Activated T-helper 2 cell treated with anti-CD3 and anti-CD28 coated beads, Interferon-gamma antibody, Interleukin-2, Interleukin-4, amounts not matched to agents 10 μg/mL and 5 μg/mL and 100 μg/mL, durations not matched to agents 14 hours and 24 hours and 36 hours (primary cell): ENCODE measurements at places on chromosomes 1 and 21.

GRCh38 chr1:183019860-183020259 is 3.4 kb upstream of the LAMC1 start:
- DNase-seq: no peak
- H3K4me1 ChIP-seq: peaks cover 11% of the 10 kb centered on the region
- no peak overlapping the region for H3K27ac ChIP-seq
- no peak overlapping the region for H3K4me3 ChIP-seq

- H3K36me3 ChIP-seq: no peaks in the 10 kb centered on the region
- peaks cover 7% of the 10 kb centered on the region for H3K27me3 ChIP-seq
- peak overlapping the region; percentile 77 for H3K4me3 ChIP-seq
- H3K4me1 ChIP-seq: peaks cover 45% of the 10 kb centered on the region
Measured at GRCh38 chr1:148363439-148363810, 119.7 kb downstream of the PPIAL4G start.

DNA sequence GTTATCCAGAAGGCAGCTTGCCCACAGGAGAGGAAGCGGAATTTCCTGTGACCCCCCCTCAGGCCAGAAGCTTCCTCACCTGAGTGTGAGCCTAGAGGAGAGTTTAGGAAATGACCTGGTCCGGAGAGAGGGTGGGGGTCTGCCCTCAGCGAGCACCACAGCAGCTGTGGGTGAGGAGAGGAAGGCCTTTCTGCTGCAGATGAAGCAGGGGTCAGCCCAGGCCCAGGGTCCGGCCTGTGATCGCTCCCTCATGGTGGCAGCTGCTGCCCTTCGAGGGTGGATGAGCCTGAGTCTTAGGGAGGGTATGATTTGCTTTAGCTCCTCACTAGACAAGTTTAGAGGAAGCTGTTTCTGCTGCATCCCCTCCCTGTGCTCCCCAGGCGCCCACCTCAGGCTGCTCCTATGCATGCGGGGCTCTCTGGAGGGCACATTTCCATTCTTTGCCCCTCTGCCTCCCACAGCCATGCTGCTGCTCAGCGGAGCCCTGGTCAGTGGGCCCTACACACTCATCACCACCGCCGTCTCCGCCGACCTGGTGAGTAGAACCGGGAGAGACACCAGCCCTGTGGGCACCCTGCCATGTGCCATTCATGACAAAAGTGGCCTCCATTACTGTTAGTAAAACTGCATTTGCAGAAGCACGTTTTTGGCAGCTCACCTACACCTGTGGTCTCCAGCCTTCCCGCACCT is 53.0 kb downstream of the SLC37A1 start:
- DNase-seq: no peak
- peaks cover 7% of the 10 kb centered on the region for H3K36me3 ChIP-seq
- H3K4me3 ChIP-seq: no peak overlapping the region

- H3K4me3 ChIP-seq: no peak overlapping the region
- no peak overlapping the region for H3K27ac ChIP-seq
- no peaks in the 10 kb centered on the region for H3K4me1 ChIP-seq
- H3K36me3 ChIP-seq: no peaks in the 10 kb centered on the region
- no peak for DNase-seq
- H3K27me3 ChIP-seq: peaks cover 29% of the 10 kb centered on the region
Measured at GRCh38 chr1:200079232-200079940, 51.9 kb downstream of the NR5A2 start.

- H3K27me3 ChIP-seq: peaks cover 10% of the 10 kb centered on the region
- no peak overlapping the region for H3K27ac ChIP-seq
- no peak overlapping the region for H3K4me3 ChIP-seq
- H3K4me1 ChIP-seq: no peaks in the 10 kb centered on the region
- no peaks in the 10 kb centered on the region for H3K36me3 ChIP-seq
Measured at GRCh38 chr1:152328801-152329391, 3.9 kb upstream of the FLG start.

GRCh38 chr21:33578959-33579542 is 9.4 kb downstream of the DONSON start:
- DNase-seq: no peak
- peaks cover 7% of the 10 kb centered on the region for H3K4me1 ChIP-seq
- H3K27me3 ChIP-seq: no peaks in the 10 kb centered on the region
- H3K36me3 ChIP-seq: peaks cover 52% of the 10 kb centered on the region
- H3K27ac ChIP-seq: peak overlapping the region; percentile 55

- no peak overlapping the region for H3K4me3 ChIP-seq
- peaks cover 8% of the 10 kb centered on the region for H3K4me1 ChIP-seq
- peaks cover 20% of the 10 kb centered on the region for H3K27me3 ChIP-seq
- no peak overlapping the region for H3K27ac ChIP-seq
- DNase-seq: no peak
- H3K36me3 ChIP-seq: no peaks in the 10 kb centered on the region
Measured at GRCh38 chr21:25862596-25862995, 127.8 kb downstream of the GABPA start.

DNA sequence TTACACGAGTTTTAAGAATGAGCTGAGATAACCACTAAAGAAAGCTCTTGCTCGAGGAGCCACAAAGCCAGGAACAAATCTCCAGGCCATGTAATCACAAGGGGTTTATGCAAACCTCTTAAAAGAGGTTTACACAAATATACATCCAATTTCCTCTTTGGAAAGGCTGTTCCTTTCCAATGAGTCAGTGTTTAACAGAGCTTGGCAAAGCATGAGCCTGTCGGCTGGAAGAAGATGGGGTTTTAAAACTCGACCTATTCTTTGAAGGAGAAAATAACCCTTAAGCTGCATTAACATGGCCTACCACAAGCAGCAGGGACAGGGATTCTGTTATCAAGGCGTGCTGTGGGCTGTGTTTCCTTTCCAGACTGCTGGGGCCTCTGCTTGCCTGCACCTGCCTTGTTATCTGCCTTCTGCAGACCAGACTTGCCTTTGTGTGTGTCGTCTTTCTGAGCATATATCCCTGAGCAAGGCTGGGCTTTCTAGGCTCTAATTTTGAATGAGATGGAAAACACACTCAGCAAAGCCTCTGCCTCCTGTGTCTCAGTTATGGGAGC is 40.6 kb upstream of the CYP2J2 start:
- no peak overlapping the region for H3K27ac ChIP-seq
- H3K27me3 ChIP-seq: peaks cover 12% of the 10 kb centered on the region
- H3K36me3 ChIP-seq: no peaks in the 10 kb centered on the region
- no peaks in the 10 kb centered on the region for H3K4me1 ChIP-seq
- no peak overlapping the region for H3K4me3 ChIP-seq

- H3K4me3 ChIP-seq: peak overlapping the region; percentile 83
- H3K27me3 ChIP-seq: peaks cover 60% of the 10 kb centered on the region
- peaks cover 28% of the 10 kb centered on the region for H3K36me3 ChIP-seq
Measured at GRCh38 chr21:26842974-26843932, 2.0 kb downstream of the ADAMTS1 start.

DNA sequence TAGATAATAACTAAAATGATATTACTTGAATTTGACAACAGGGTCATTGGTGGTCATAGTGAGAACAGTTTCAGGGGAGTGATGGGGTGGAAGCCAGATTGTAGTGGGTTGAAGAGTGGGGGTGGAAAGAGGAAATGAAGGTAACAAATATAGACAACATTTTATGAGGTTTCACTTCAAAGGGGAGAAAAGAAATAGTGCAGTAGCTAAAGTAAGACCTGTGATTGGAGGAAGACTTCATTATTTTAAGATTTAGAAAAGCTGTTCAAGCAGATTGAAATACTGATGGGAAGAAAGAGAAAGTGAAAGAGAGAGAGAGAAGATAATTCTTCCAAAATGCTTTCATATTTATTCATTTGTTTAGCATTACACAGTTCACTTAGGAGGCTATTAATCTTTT is 52.0 kb upstream of the KCNA3 start:
- H3K36me3 ChIP-seq: no peaks in the 10 kb centered on the region
- H3K4me3 ChIP-seq: peak overlapping the region; percentile 38

DNA sequence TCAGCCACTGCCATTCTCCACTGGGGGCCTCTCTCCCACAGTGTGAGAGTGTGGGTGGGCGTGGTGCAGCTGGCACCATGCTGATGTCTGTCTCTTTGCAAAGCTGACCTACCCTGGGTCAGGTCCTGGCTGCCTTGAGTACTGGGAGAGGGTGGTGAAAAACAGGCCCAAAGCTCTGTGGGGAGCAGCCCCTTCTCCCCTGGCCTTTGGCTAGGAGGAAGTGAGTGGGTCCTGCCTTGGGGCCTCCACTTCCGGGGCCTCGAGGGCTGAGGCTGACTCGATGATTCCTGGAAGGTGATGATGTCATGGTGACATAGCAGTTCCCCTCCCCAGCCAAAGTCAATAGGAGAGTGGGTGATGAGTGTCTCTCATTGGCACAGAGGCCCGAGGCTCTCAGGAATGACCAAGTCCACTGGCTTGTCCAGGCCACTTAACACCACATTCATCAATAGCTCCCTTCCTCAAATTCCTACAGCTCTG is 53.0 kb downstream of the IER5 start:
- H3K27me3 ChIP-seq: peaks cover 4% of the 10 kb centered on the region
- peak; percentile 45 for DNase-seq
- no peaks in the 10 kb centered on the region for H3K36me3 ChIP-seq
- H3K27ac ChIP-seq: peak overlapping the region; percentile 88
- peaks cover 66% of the 10 kb centered on the region for H3K4me1 ChIP-seq

- no peak for DNase-seq
- H3K4me1 ChIP-seq: no peaks in the 10 kb centered on the region
- H3K27me3 ChIP-seq: peaks cover 16% of the 10 kb centered on the region
- H3K4me3 ChIP-seq: no peak overlapping the region
Measured at GRCh38 chr1:33634806-33635205, 162.4 kb downstream of the ZSCAN20 start.

GRCh38 chr1:71345491-71345890 is 264.7 kb upstream of the ZRANB2 start:
- no peak overlapping the region for H3K4me3 ChIP-seq
- no peaks in the 10 kb centered on the region for H3K4me1 ChIP-seq
- no peaks in the 10 kb centered on the region for H3K27me3 ChIP-seq

- peaks cover 3% of the 10 kb centered on the region for H3K36me3 ChIP-seq
- H3K4me3 ChIP-seq: no peak overlapping the region
- no peak for DNase-seq
- H3K27me3 ChIP-seq: peaks cover 4% of the 10 kb centered on the region
- peaks cover 10% of the 10 kb centered on the region for H3K4me1 ChIP-seq
- no peak overlapping the region for H3K27ac ChIP-seq
Measured at GRCh38 chr21:45259206-45259840, 28.4 kb downstream of the POFUT2 start.

GRCh38 chr1:154627257-154628120 is 19.5 kb upstream of the ADAR start:
- H3K36me3 ChIP-seq: peaks cover 44% of the 10 kb centered on the region
- H3K4me1 ChIP-seq: peaks cover 37% of the 10 kb centered on the region
- peaks cover 17% of the 10 kb centered on the region for H3K27me3 ChIP-seq
- peak overlapping the region; percentile 98 for H3K27ac ChIP-seq
- peak overlapping the region; percentile 99 for H3K4me3 ChIP-seq

DNA sequence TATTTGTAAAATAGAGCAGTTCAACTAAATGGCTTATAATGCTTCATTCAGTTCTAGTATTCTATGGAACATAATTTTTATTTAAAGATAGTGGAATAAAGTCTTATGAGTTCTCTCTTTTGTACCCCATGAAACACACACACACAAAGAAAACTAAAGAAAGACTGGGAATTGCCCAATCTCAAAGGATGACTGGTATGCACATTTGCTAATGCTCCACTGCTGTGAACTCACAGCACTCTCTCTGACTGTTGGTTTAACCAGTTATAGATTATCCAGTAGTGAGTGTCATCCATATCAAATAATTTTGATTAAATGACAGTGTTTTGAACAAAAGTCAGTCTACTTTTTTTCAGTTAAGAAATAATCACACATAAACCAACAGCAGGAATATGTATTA is 1082.4 kb upstream of the B3GALT2 start:
- no peaks in the 10 kb centered on the region for H3K4me1 ChIP-seq
- H3K27ac ChIP-seq: no peak overlapping the region
- H3K36me3 ChIP-seq: no peaks in the 10 kb centered on the region
- H3K4me3 ChIP-seq: no peak overlapping the region
- no peaks in the 10 kb centered on the region for H3K27me3 ChIP-seq

DNA sequence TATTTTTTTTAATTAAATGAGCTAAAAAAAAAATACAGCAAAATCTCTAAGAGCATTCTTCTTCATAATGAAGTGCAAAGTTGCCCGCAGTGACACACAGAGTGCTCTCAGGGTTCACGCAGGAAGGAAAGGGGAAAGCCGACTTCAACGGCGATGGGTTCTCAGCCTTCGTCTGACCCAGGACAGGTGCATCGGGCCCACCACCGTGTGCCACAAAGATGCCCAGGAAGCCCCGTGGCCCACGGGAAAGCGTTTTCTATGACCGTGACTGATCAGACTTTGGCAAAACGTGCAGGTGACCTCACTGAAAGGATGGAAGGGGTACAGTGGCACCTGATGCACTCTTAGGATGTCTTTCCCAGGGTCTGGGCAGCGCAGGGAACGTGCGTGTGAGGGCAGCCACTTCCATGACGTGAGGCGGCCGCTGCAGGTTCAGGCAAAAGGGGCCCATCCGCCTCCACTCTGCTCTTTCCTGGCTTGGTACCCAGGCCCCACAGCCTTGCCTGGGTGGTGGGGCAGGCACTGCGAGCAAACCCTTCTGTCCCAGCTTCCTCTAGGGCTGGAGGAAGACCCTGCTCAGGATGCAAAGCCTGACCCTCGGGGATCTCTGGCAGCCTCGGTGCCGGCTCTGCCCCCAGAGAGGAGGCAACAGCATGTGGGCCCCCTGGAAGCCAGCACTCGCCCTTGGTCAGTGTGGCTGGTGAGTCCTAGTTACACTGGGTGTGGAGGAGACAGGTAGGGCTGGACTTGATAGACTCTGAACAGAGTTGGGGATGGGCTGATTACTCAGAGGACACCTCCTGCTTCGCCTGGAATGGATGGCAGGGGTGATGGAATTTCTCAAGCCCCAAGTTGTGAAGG is 8.3 kb downstream of the LRRC47 start:
- DNase-seq: no peak
- H3K4me3 ChIP-seq: no peak overlapping the region
- no peaks in the 10 kb centered on the region for H3K27me3 ChIP-seq
- peaks cover 11% of the 10 kb centered on the region for H3K4me1 ChIP-seq
- peaks cover 31% of the 10 kb centered on the region for H3K36me3 ChIP-seq
- no peak overlapping the region for H3K27ac ChIP-seq

- no peaks in the 10 kb centered on the region for H3K27me3 ChIP-seq
- no peak for DNase-seq
- H3K36me3 ChIP-seq: no peaks in the 10 kb centered on the region
- no peaks in the 10 kb centered on the region for H3K4me1 ChIP-seq
Measured at GRCh38 chr21:17197996-17198395, 314.8 kb upstream of the CXADR start.

GRCh38 chr21:36743008-36743407 is 44.1 kb downstream of the SIM2 start:
- peaks cover 41% of the 10 kb centered on the region for H3K27me3 ChIP-seq
- DNase-seq: no peak
- H3K36me3 ChIP-seq: no peaks in the 10 kb centered on the region
- H3K4me3 ChIP-seq: no peak overlapping the region
